Brain (organoid and tissue), 16 donors: ENCODE measurements at places on chromosomes 6 and 20. TPM values are rescaled to one million over a fixed set of nuclear protein-coding genes. Genes with fewer than 3 reads are reported as not detected.
A peak's percentile ranks its signal among the peaks of the same experiment; 100 is the strongest.

DNA sequence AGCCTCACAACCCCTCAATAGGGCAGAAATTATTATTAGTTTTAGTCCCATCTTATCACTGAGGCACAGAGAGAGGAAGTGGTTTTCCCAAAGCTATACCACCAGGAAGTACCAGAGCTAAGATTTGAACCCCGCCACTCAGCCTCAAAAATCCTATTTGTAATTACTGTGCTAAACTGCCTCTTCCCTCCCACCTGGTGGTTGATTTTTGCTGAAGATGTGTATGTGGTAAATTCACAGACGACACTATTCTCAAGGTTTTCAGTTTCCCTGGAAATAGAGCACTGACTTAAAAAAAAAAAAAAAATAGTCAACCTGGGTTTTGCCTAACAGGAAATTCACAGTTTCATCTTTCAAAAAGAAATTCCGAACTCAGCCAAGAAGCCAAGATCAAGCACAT, 57.9 kb downstream of the TSHZ2 start:
- DNase-seq = no peak

- no peak for DNase-seq
Observed at GRCh38 chr6:69792292-69792691, 4.5 kb downstream of the LMBRD1 start.

GRCh38 chr20:3821996-3822395, 1.6 kb downstream of the AP5S1 start:
- no peak for DNase-seq

DNA sequence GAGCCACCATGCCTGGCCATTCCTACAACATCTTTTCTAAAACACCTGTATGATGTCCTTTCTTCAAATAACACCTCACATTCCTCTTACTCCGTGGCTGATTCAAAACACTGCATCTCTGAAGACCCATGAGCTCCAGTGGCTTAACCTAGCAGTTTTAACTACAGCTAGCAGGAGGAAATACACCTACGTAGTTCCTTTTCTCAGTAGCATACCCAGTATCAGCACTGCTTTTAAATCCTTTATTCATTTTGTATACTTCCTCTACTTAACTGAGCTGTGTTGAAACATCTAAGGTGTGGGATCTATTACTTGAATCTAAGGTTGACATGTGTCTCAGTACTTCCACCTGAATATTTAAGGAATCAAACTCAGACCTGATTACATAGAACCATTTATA, 113.6 kb upstream of the CCDC28A start:
- no peak for DNase-seq

Gene SLC17A2
- polyA plus RNA-seq = not detected

Gene PLTP
- 65.5 TPM for polyA plus RNA-seq

Gene ASXL1
- 31.8 TPM for polyA plus RNA-seq

Gene LY6G6D
- not detected for polyA plus RNA-seq

GRCh38 chr20:61840779-61841455, 224.8 kb downstream of the TAF4 start:
- peak; percentile 31 for DNase-seq

- DNase-seq = no peak
Observed at GRCh38 chr6:37514321-37514771, 14.7 kb upstream of the CCDC167 start.
